Putamen (tissue), 1 donor: ENCODE measurements at places on chromosomes 3 and 15.

DNA sequence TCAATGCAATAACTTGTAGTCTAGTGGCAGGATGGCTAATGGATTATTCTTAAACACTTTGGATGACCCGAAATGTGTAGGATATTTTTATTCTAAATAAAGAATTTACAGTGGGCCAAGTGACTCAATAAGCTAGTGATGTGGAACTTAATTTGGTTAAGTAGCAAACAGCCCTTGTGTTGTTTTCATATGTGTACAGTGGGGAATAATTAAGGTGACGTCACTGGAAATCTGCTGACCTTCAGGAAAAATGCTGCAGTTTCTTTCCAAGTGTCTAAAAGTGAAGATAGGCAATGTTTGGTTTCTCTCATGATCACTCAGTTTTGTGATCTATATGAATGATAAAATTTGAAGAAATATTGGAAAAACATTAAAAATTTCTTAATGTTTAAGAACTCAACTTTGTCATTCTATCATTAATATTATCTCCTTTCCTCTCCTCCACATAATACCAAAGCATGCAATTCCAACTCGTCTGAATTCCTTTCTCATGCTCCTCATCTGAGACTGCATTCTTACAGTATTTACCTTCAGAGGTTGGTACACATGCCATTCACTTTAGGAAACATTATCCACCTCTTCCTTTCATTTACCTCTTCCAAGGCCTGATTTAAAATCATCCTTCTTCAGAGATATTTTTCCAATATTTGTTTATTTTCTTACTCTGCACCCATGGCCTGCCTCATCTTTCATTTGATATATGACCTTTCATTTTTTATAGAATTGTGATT is 414.6 kb upstream of the ARPP21 start:
- DNase-seq, result no peak

DNA sequence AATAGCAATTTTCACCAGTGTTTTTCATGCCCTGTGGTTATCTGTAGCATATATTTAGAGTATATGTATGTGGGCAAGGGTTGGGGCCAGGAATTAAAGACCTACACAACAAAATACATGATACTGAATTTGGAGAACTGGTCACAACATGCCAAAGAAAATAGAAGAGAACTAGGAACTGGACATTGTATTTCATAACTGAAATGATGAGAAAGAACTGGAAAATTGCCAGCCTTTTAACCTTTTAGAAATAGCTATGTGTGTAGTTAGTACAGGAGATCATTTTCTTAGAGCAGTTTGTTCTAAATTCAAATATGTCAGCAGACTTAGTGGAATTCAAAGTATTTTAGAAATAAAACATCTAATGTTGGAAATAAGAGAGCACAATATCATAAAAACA is 227.1 kb upstream of the CGNL1 start:
- DNase-seq, result no peak

GRCh38 chr15:51425517-51426040 is 84.1 kb downstream of the GLDN start:
- DNase-seq, result no peak

DNA sequence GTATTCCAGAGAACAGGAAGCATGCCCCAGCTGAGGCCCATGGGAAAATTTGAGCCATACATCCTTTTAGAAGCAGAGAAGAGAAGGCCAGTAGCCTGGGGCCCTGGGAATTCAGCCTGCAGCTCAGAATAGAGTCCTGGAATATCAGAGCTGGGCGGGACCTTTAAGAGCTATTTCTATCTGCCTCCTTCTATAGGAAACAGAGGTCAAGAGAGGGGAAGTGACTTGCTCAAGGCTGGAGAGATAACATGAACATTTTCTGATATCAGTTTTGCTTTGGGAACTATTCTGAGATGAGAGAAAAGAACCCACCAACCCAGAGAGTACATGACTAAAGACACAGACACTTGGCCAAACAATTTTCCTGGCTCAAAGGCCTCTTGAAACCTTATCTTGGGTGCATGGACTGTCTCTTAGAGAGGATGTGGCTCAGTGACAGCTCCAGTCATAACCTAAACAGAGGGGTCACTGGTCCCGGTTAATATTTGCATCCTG is 26.0 kb downstream of the MASP1 start:
- DNase-seq, result no peak

DNA sequence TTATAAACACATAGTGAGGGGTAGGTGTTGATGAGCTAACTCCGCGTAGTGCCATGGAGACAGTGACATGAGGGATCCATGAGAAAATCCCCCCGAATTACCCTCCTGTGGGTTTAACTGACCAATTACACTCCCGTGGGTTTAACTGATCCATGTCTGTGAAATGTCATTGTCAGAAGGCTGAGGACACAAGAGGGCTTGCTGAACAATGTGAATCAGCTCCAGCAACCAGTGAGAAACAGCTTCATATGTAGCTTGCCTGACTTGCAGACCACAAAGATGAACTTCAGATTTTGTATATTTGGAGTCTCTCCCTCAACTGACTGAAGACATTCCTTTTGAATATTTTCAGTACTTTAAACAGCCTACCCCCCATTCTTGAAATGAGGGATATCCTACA is 144.9 kb downstream of the FBN1 start:
- no peak for DNase-seq

DNA sequence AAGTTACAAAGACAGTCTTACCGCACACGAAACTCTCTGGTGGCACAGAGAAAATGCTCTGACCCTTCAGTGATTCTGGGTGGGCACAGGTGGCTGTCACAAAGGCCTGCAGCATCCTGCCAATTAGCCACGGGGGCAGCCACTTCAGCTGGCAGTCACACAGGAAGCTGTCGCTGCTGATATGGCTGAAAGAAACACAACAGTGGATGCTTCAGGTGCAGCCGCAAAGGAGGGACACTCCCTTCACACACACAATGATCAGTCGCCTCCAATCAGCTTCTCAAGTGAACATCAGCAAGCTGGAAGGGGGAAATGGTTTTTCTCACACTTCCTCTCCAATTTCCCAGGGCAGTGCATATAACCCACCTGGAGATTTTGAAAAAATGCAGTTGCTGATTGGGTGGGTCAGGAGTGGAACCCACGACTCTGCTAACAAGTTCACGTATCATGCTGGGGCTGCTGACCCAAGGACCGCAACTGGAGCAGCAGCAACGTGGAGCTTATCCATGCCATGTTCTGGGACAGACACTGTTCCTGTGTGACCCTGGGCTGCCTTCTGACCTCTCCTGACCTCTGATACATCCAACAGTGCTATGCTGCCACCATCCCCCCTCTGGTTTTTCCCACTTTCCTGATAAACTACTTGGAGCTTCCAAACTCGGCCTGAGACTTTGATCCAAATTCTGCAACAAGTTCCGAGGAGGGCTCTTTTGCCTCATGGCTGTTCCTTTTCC is 106.6 kb downstream of the LRIG1 start:
- no peak for DNase-seq

- no peak for DNase-seq
Observed at GRCh38 chr3:12708584-12709192, 44.8 kb upstream of the RAF1 start.

DNA sequence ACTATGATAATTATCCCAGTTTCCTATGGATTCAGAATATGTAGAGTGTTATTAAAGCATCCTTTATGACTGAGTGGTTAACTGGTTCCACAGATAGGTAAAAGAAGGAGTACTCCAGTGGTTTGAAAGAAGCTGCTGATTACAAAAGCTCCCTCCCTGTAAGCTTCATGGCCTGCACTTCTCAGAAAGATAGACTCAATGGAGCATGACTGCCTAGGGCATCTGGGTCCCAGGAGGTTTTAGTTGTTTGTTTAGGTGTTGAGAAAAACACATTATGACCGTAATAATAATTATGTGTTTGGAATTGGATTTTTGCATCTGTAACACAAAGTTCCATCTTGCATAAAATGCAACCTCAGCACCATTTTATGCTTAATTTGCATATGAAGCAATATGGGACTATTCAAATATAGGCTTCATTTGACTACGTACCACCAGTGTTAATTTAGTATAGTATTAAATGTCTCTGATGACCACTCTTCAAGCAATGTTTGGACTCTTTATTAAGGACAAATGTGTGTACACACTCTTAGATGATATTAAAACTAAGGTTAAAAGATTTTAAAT is 121.1 kb downstream of the ROBO2 start:
- DNase-seq, result no peak

DNA sequence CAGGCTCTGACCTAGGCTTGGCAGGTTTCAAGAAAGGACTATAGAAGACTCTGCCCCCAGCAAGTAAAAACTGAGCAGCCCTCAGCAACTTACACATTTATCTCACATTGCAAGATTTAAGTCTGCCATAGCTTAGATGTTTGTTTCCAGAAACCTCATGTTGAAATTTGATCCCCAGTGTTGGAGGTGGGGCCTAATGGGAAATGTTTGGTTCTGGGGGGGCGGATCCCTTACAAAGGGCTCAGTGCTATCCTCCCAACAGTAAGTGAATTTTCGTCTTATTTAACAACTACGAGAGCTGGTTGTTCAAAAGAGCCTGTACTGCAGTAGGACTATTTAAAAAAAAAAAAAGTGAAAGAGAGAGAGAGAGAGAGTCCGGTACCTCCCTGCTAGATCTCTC is 125.2 kb upstream of the PROK2 start:
- DNase-seq, result no peak
